ENCODE measurements at places on chromosomes 4 and X. TPM values are rescaled to one million over a fixed set of nuclear protein-coding genes. Genes with fewer than 3 reads are reported as not detected.

DNA sequence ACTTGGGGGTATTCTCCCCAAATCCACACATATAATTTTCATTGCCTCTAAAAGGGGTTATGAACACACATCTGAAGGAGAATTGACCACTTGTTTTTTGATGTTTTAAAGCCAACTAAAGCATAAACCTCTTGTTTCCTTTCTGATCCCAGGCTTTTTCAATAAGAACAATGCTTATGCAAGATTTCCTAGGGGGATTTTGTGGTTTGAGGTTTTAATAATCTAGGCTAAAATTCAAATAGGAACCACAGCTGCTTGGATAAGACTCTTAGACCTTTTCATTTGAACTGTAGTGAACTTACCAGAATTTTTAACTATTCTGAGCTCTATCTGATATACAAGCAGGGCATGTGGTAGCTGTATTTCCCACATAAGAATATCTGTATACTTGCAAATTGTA is 651.1 kb downstream of the ANKRD50 start:
- DNase-seq = no peak

DNA sequence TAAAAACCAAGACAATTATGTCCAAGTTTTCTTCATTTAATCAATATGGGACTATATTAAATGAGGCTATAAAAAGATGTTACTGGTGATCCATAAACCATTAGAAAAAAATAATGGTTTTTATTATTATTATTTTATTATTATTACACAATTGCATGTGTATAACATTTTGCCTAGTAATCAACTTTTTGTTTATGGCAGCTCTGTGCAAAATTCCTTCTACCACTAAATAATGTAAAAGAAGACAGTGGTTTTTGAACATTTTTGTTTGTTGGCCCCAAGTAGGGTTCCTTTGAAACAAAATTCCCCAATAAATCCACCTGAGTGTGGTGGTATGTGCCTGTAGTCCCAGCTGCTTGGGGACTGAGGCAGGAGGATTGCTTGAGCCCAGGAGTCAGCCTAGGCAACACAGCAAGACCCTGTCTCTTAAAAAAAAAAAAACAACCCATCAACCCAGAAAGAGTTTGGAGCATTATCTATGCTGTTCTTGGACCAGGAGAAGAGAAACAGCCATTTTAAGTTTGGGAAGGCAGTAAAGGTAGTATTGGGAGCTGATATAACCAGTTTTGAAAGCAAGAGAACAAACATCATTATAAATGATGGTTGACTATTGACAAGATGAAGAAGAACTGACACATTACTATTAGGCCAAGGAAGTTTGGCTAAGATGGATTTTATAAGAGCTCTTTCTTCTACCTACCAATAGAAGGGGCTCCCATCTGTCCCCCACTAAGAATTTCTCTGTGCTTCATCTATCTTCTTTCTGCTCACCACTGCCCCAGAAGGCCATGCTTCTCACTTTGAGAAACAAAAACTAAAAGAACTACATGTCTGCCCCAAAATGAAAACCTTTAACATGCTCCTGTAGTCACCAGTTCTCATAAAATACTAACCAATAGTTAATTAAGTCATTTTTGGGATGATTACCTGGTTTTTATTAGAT is 2.2 kb downstream of the TMEM156 start:
- DNase-seq = no peak

DNA sequence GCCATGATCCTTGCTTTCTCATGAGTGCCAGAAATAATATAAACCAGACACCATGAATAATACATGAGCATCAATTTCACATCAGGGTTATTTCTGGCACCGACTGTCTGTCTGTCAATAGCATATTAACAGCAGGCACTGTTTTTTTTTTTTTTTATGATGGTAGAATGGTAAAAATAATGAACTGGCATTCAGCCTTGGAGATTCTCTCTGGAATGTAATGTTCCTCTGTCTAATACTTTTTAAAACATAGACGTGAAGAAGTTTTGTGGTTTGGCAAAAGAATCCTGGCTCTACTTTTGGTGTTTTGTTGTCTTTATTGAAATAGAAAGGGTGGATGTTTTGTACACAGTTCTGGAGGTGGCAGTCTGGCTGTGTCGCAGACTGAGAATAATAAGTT is 874.6 kb upstream of the PRKX start:
- no peak for DNase-seq

GRCh38 chr4:139315221-139315675 is 13.0 kb upstream of the NDUFC1 start:
- DNase-seq = no peak

DNA sequence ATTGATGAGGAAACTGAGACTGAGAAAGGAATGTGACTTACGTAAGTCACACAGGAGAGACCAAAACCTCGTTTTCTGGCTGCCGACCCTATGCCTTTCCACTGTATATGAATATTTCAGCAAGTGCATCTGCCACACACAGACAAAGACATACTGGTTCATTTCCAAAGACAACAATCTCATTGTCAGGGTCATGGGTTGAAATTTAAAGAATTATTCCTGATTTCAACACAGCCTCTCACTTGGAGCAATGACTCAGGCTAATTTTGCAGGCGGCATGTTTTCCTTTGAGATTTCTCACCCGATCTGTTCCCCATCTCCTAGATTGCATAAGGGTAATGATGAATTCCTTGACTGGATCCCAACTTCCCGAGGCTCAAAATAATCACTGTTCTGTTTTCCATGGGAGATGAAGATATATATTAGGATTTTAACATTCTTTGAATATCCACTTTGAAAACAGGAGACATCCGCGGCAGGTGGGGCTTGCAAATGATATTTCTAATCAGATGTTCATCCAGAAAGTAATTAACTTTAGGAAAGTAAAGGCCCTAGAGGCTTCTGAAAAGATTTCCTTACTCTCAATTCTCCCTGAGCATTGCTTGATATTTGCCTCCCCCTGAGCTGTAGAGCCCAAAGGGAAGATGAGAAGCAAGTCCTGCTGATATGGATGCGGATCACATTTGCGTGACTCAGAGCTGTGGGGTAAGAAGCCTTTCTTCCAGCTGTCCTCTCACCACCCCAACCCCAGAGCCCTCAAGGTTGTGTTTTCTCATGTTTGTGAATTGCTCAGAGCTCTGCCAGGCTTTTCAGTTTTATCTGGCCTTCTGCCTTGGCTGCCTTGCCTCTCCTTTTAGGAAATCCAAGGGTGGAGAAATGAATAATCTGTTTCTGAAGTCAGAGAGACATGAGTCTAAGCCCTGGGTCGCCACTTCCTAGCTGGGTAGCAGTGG is 361.1 kb upstream of the BOD1L1 start:
- DNase-seq = peak; percentile 72

DNA sequence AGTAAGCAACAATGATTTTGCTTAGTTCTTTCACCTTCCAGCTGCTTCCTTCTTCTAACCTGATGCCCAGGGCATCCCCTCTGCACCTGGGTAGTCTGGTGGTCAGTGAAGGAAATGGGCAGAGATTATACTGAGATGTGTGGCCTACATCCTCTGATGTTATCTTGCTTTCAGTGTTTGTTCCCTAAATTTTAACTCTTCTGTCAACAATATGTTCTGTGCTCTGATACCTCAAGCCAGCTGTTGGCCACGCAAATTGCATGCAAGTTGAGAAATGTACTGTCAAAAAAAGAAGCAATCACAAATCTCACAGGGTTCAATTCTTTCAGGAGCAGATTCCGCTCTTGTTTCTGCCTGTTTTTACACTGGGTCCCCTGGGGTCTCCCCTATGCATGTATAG is 73.8 kb downstream of the FBXW7 start:
- no peak for DNase-seq

DNA sequence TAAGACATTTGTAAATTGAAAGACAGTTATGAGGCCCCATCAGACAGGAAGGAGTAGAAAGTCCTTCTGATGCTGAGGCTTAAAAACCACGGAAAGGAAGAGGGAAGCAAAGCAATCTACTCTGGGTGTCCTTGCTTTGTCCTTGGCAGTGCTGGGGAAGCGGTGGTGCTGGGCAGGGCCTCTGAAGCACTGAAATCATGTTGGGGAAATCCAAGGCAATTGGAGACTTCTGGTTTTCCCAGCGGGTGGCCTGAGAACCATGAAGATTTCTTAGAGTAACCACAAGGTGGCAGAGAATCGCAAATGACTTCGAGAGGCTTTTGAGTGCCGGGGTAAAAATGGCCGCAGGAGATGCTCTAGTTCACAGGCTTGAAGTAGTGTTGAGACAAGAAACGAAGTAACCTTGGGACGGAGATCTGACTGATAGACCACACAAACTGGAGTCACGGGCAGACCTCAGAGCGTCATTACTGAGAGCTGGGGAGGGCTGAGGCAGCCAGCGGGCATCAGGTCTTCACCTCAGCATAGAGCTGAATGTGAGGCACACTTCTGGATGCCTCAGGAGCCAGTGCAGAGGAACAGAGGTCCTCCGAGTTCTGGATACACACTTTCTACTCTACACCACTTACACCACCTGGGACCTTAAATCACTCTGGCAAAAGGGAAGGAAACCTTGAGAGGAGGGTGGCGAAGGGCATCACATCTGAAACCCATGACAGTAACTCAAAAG is 130.7 kb upstream of the GPRIN3 start:
- DNase-seq = peak; percentile 58

DNA sequence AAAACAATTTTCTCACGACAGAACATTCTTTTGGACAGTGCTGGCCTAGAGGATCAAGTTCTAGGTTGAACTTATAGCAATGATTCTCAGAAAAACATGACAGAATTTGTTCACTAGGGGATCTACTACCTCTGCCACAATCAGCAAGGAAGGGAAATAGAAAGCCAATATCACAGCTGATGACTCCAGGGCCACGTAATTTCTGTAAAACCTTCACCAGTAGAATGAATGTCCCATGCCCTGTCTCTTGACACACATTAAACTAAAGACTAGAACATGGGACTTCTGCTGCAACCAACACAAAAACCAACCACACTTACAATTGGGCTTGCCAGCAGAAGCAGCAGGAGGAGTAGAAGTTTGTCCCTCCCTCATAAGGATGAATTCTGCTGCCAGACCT is 86.0 kb upstream of the NPFFR2 start:
- no peak for DNase-seq

- DNase-seq = no peak
Measured at GRCh38 chrX:115535421-115535820, 25.6 kb upstream of the PLS3 start.

- DNase-seq = no peak
Measured at GRCh38 chr4:26962720-26963119, 102.1 kb downstream of the STIM2 start.

ZNF630 gene
- total RNA-seq = 1.6 TPM

DNA sequence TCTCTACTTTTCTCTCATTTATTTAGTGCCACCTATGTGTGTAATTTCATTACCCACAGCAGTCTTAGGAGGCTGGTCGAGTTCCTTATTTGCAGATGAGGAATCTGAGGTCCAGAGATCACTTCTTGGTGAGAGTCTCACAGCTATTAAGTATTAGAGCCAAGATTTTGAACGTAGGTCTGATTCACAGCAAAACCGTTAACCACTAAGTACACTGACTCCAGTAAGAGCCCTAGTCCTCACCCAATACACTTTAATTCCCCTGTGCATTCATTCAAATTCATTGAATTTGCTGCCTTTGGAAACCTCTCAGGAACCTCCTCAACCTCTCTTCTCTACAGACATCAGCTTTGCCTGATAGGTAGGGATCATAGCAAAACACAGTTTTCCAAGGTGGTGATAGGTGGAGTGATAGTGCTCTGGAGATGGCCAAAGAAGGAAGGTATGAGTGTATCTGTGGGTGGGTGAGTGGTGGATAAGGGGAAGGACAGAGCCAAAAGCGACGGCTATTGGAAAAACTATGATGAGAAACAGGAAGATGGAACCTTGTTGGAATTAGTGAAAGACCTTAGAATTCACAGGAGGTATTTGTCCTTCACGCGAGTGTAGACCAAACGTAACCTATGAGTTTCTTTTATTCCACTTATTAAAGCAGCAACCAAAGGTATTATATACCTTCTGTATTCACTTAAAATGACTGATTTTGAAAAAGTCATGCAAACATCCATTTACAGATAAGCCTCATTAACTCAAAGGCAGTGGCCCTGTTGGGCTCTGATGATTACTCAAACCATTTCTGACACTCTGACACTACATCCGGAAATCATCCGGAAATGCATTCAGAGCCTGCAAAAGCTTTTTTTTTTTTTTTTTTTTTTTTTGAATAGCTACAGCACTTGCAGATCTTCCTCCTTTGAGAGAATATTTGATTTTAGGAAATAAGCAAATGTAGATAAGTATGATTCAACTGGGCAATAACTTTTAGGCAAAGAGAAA is 6.3 kb downstream of the FMR1 start:
- no peak for DNase-seq

GRCh38 chr4:100641336-100641735 is 123.5 kb upstream of the EMCN start:
- no peak for DNase-seq

PABPC1L2B gene
- not detected for total RNA-seq

MAP9 gene
- 13.8 TPM for total RNA-seq

SCML1 gene
- total RNA-seq = 10.1 TPM

- DNase-seq = no peak
Measured at GRCh38 chrX:6748595-6748994, 213.7 kb upstream of the VCX3A start.

- no peak for DNase-seq
Measured at GRCh38 chr4:71187404-71188155, 151.2 kb upstream of the SLC4A4 start.

XKRX gene
- 2.6 TPM for total RNA-seq

GRCh38 chrX:38862100-38862499 is 60.8 kb downstream of the MID1IP1 start:
- DNase-seq = no peak

FAM149A gene
- 0.46 TPM for total RNA-seq

- DNase-seq = no peak
Measured at GRCh38 chr4:77505958-77506319, 99.7 kb upstream of the CXCL13 start.

RTL5 gene
- 0.37 TPM for total RNA-seq

DNA sequence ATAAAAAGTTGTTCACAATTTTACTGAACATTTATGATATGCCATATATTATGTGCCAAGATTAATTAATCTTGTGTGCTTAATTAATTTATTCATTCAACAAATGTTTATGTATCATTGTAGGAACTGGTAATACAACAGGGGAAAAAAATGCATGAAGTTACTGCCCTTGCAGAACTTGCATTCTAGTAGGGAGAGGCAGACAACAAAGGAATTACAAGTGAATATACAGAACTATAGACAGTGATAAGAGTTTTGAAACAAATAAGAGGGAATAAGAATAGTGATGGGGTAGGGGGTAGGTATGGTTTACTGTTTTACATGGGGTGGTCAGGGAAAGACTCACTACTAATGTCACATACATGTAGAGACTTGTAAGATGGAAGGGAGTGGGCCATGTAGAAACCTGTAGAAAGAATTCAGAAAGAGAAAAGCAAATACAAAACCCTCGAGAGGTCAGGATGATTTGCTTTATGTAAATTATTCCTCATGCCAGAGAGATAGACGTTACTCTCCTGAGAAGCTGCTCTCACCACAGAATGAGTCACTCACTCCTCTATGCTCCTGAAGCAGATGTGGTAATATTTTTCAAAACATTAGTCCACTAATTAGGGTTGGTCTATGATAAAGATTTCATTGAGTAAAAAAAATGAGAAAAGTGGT is 855.0 kb upstream of the GRID2 start:
- DNase-seq = peak; percentile 17

DNA sequence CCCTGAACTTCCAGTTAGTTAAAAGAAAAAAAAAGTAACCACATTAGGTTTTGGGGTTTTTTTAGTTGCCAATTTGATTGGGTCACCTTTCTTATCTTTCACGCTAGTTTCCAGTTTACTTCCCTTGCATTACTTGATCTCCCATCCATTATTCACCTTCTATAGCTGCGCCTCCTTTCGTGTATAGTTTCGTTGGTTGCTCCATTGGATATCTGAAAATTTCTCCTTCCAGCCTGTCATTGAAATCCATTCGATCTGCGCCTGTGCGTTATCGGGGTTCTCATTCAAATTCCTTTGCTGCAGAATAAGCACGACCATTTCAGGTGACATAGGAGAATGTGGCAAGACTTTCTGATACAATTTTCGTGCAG is 764 bp downstream of the TRAPPC11 start:
- DNase-seq = no peak

Measured in NCI-H460 (cell line).